ENCODE measurements at places on chromosomes 5 and 9. TPM values are rescaled to one million over a fixed set of nuclear protein-coding genes. Genes with fewer than 3 reads are reported as not detected.

- peaks cover 38% of the 10 kb centered on the region for H3K36me3 ChIP-seq
- H3K4me3 ChIP-seq: no peak overlapping the region
- DNase-seq: no peak
- no peak overlapping the region for H3K27ac ChIP-seq
- H3K27me3 ChIP-seq: no peaks in the 10 kb centered on the region
Observed at GRCh38 chr9:445033-445432, 230.4 kb downstream of the DOCK8 start.

GRCh38 chr9:98117984-98118639 is 910 bp downstream of the TRIM14 start:
- peak; percentile 62 for DNase-seq
- H3K4me3 ChIP-seq: peak overlapping the region; percentile 47
- peaks cover 33% of the 10 kb centered on the region for H3K4me1 ChIP-seq
- no peaks in the 10 kb centered on the region for H3K27me3 ChIP-seq
- H3K36me3 ChIP-seq: no peaks in the 10 kb centered on the region
- H3K27ac ChIP-seq: peak overlapping the region; percentile 78

Gene KCNN2
- polyA plus RNA-seq: not detected

GRCh38 chr9:81028504-81028903 is 660.8 kb downstream of the TLE1 start:
- no peaks in the 10 kb centered on the region for H3K36me3 ChIP-seq
- no peaks in the 10 kb centered on the region for H3K27me3 ChIP-seq
- H3K27ac ChIP-seq: no peak overlapping the region
- DNase-seq: no peak
- H3K4me1 ChIP-seq: no peaks in the 10 kb centered on the region

Gene MYOT
- not detected for polyA plus RNA-seq
